ENCODE measurements at places on chromosomes 7 and 10. TPM values are rescaled to one million over a fixed set of nuclear protein-coding genes. Genes with fewer than 3 reads are reported as not detected.

DNA sequence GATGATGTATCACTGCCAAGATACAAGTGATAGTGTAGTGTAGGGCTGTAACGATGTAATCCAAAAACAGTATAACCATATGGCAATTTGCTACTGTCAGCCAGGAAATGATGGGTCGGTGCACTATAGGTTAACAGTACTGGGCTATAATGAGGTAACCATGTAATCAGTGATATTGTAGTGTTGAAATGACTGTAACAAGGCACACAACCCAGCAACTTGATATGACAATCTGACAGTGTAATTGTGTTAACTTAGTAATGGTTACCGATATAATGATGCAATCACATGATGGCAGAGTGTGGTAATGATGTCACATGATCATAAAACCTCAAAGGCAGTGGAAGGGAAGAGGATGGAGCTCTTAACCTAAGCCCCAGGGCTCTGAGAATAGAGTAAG is 73.8 kb upstream of the SLF2 start:
- no peak for DNase-seq

- no peak for DNase-seq
Observed at GRCh38 chr10:79044036-79044632, 24.6 kb upstream of the ZMIZ1 start.

DNA sequence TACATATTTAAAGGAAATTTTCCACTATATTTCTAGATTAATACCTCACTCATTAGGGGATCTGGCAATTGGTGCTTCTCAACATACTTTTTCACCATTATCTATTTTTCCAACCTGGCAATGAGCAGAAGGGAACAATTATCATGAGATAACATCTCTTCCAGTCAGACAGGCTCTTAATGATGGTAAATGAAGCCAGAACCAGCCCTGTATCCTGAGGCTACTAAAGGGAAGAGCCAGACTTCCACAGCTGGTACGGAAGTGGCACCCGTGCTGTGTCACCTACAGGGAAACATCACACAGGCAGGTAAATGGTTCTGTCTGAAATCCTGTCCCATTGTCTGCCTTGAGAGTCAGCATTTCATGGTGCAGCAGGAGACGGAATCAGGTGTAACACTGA is 75.9 kb downstream of the ELMO1 start:
- DNase-seq = no peak

DNA sequence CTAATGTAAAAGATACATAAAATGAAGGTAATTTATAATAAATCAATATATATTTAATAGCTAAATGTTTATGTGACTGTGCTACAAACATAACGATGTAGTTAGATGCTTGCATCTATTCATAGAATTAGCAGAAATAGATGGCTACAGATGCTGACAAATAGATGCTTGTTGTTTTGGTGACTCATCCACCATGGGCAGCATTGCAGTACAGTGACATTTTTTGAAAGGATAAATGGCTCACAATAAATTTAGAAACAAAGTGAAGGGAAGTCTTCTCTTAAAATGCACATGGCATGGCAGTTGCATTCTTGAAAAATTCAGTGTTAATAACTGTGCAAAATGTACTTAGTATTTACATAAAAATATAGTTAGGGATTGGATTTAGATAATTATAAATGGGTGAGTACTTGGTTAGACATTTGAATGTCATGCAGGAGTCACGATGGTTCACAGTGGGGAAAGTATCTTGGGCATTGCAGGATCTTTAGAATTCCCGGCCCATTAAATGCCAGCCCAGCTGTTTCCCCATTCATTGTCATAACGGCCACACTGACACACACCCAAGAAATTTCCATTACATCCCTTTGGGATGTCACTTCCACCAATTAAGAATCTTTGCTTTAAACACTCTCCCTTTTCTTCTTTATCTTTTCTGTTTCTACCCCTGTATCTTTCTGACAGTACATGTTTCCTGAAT is 564.1 kb downstream of the ATRNL1 start:
- DNase-seq = no peak

- no peak for DNase-seq
Observed at GRCh38 chr7:84389242-84389641, 194.7 kb upstream of the SEMA3A start.

DNA sequence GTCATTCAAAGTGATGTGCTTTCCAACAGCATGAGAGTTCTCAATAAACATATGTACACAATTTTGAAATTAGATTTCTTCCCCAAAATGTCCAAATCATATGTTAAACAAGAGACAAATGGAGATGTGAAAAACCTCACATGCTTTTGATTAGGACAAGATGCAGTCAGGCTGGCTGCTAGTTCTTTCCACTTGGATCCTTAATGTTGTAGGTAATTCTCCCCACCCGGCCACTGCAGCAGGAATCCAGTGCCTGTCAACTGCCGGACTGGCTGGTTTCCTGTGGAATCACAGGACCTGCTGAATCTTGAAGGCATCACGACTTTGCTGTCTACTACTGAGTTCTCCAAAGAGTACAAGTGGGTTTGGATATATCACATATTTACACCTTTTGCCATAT is 138.6 kb upstream of the AKR1E2 start:
- DNase-seq = no peak

The COPS6 gene
- polyA plus RNA-seq = 91.3 TPM

The FIGNL1 gene
- polyA plus RNA-seq = 21.3 TPM

The ANTXRL gene
- not detected for polyA plus RNA-seq

The HMX3 gene
- not detected for polyA plus RNA-seq

The NT5C2 gene
- 226 TPM for polyA plus RNA-seq
